ENCODE measurements at places on chromosomes 3 and 15. TPM values are rescaled to one million over a fixed set of nuclear protein-coding genes. Genes with fewer than 3 reads are reported as not detected.
A peak's percentile ranks its signal among the peaks of the same experiment; 100 is the strongest.

CDHR4 gene
- 0.09 TPM for total RNA-seq

RASA2 gene
- total RNA-seq, result 28.9 TPM

DNA sequence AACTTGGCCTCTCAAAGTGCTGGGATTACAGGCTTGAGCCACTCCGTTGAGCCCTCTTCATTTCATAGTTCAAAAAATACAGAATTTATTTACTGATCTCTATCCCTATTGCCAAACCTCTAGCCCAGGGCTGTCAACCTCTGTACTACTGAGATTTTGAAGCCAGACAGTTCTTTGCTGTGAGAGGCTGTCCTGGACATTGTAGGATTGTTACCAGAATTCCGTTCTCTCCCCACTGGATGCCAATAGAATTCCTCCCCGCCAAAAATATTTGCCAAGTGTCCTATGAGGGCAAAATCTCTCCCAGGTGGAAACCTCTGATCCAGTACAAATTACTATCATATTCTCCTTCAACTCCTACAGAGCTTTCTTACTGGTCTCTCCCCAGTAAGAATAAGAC lies 29.6 kb upstream of the ADAMTS9 start:
- no peak for DNase-seq

DNA sequence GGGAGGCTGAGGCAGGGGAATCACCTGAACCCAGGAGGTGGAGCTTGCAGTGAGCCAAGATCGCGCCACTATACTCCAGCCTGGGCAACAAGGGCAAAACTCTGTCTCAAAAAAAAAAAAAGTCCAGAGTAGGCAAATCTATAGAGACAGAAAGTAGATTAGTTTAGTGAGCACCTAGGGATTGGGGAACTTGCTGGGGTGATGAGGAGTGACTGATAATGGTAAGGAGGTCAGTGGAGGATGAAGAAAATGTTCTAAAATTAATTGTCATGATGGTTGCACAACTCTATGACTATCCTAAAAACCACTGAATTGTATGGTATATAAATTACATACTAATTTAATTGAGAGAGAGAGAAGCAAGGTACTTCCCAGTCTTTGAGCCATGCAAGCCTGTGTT lies 27.8 kb upstream of the LYZL4 start:
- DNase-seq, result no peak

GRCh38 chr3:109132801-109133473 lies 3.6 kb upstream of the C3orf85 start:
- peak; percentile 13 for DNase-seq

Measured in fibroblast of the aortic adventitia (primary cell).